ENCODE measurements at places on chromosomes 4 and X. TPM values are rescaled to one million over a fixed set of nuclear protein-coding genes. Genes with fewer than 3 reads are reported as not detected.

- no peak for DNase-seq
Observed at GRCh38 chrX:74423289-74423998, 2.2 kb downstream of the SLC16A2 start.

DNA sequence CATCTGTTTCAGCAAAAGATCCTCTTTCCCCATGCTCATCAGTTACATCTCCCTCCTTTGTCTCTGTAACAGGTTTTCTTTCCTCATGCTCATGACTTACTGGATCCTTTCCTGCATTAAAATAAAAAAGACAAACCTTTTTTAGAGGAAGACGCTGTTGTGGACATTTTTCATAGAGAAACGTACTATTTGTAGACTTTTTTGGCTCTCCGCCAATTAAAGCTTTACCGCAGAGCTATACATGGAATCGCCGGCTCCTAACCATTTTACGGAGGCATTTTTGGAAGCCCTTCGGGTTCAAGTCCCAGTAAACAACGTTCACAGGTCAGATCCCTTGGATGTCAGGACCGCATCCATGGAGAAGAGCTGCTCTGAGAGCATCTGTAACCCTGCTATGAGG, 1.3 kb downstream of the FAM9C start:
- DNase-seq: no peak

- DNase-seq: no peak
Observed at GRCh38 chrX:13471269-13471668, 98.1 kb upstream of the EGFL6 start.

DNA sequence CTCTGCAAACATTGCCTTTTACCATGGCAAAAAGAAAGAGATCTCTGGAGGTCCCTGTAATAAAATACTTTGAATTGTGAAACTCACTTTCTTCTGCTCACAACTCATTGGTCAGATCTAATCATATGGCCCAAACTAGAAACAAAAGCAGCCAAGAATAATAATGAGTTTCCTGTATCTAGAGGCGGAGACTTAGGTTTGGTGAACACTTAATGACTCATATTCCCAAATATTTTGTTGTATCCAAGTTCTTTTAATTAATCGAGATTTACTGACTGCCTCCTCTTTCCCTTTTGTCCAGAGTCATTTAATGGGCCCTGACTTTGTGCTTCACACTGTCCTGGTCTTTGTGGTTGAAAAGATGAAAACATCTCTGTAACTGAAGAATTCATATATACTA, 190.6 kb downstream of the CCSER1 start:
- no peak for DNase-seq

The ABLIM2 gene
- 23.1 TPM for total RNA-seq

- DNase-seq: no peak
Observed at GRCh38 chr4:74120086-74120485, 21.1 kb upstream of the CXCL2 start.

The TMEM154 gene
- 4.4 TPM for total RNA-seq

GRCh38 chr4:22442956-22443355, 72.9 kb downstream of the ADGRA3 start:
- DNase-seq: no peak

DNA sequence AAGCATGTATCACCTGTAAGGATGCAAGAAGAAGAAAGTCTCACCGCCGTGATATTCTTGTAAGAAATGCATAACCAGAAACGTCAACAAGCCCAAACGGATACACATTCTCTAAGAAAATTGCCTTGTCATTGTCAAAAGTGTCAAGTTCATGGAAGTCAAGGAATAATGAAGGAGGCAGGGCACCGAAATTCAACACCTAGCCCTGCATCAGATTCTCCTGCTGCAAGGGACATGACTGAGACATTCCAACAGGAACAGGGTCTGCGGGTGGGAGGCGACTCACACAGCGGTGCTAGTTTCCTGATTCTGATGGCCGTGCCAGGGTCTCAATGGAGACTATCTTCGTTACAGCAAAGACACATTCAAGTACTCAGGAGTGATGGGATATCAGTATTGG, 26.7 kb downstream of the IRF2 start:
- no peak for DNase-seq

- peak; percentile 54 for DNase-seq
Observed at GRCh38 chr4:37601531-37601930, 84.6 kb downstream of the RELL1 start.
